ENCODE measurements at places on chromosomes 7 and 10. TPM values are rescaled to one million over a fixed set of nuclear protein-coding genes. Genes with fewer than 3 reads are reported as not detected.

- peak; percentile 1 for DNase-seq
Measured at GRCh38 chr10:127872011-127872761, 20.6 kb downstream of the CLRN3 start.

DNA sequence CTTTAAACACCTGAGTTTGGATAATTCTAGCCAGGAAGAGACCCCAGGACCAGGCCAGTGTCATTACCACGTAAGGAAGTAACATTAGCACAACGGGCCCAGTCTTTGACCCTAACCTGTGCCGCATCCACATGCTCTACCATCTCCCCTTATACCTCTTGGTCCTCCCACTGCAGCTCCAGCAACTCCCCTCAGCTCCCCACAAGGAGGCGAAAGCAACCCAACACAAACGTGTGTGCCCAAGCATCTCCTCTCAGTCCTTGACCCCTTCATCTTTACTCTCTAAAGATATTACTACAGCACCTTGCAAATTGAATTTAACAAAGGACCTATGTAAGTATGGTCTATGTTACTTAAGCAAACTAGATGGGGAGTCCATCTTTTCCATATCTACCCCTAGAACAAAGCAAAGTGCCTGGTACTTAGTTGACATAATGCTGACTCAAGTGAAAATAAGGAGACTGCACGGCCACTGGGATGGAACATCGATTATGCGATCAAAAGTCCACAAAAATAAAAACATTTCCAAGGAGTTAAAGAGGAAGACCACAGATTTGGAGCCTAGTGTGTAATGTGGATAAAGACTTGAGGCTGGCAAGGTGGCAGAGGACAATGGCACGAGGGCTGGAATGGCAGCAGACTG is 147.7 kb downstream of the JAZF1 start:
- DNase-seq: no peak

DNA sequence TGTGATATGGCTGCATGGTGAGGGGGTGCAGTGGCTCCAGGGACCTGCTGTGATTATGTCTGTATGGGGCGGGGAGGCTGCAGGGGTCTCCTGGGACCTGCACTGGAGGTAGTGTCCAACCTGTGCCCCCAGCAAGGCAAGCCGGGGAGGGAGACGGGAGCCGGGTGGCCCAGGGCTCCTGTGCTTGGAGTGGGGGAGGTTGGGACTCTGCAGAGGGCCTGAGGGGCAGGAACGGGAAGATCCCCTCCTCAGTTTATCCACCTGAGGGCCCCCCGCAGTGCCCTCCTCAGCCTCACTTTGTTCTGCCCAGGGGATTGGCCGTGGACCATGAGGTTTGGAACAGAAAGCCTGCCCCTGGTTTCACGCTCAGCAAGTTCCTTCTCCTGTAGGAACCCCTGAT is 22.8 kb upstream of the PWWP2B start:
- DNase-seq: no peak

- DNase-seq: no peak
Measured at GRCh38 chr10:15719899-15720634, at the start of gene ITGA8. Gene ITGA8, minus strand, starts transcription at chr10:15719922. Its CDS starts 151 bp downstream, at chr10:15719771.

- DNase-seq: peak; percentile 35
Measured at GRCh38 chr7:96311967-96312366, 9.9 kb downstream of the SLC25A13 start.

DNA sequence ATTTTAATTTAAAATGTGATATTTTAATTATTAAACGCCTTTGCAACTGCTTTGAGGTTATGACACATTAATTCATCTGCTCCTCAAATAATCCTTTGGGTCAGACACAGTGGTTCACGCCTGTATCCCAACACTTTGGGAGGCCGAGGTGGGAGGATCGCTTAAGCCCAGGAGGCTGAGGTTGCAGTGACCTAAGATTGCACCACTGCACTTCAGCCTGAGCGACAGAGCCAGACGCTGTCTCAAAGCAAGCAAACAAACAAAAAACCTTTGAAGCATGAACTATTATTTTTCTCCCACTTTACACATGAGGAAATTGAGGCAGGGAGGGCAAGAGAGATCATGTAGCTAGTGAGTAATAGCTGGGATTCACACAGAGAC is 1.5 kb upstream of the POLD2 start:
- no peak for DNase-seq

DNA sequence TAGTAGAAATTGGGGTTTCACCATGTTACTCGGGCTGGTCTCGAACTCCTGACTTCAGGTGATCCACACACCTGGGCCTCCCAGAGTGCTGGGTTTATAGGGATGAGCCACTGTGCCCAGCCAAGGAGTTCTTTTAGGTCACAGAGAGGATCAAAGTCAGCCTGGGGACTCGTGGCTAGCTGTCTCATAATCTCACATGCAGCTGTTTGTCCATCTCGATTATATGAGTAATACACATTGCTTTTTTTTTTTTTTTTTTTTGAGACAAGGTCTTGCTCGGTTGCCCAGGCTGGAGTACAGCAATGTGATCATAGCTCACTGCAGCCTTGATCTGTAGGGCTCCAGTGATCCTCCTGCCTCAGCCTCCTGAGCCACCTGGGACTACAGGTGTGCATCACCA is 2.2 kb downstream of the IFT22 start:
- DNase-seq: no peak

DNA sequence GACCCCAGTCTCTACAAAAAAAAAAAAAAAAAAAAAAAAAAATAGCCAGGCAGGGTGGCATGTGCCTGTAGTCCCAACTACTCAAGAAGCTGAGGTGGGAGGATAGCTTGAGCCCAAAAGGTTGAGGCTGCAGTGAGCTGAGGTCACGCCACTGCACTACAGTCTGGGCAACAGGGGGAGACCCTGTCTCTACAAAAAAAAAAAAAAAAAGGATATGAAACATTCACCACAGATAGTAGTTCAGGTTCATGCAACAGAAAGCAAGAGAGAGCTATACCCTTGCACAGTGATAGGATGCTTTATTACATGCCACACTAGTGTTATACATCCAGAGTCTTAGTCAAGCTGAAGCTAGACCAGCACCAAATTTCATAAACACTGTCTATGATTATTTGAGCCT is 148.4 kb upstream of the KAT6B start:
- DNase-seq: no peak

- no peak for DNase-seq
Measured at GRCh38 chr10:67988606-67989005, 86.5 kb downstream of the HERC4 start.

GRCh38 chr7:76201732-76202665 is at the start of gene SRRM3:
Gene SRRM3, plus strand, starts transcription at chr7:76201896. Its CDS starts 33,171 bp downstream, at chr7:76235067.
- DNase-seq: peak; percentile 72

DNA sequence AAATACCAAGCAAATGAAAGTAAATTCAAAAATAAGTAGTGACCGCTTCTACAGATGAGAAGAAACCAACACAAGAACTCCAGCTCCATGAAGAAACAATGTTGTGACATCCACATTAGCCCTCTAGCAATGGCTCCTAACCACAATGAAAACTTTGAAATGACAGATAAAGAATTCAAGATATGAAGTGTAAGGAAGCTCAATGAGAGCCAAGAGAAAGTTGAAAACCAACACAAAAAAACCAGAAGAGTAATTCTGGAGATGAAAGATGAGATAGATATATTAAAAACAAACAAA is 68.2 kb upstream of the DDC start:
- peak; percentile 7 for DNase-seq

GRCh38 chr10:105963334-105963884 is 1201.1 kb downstream of the SORCS1 start:
- DNase-seq: no peak

DNA sequence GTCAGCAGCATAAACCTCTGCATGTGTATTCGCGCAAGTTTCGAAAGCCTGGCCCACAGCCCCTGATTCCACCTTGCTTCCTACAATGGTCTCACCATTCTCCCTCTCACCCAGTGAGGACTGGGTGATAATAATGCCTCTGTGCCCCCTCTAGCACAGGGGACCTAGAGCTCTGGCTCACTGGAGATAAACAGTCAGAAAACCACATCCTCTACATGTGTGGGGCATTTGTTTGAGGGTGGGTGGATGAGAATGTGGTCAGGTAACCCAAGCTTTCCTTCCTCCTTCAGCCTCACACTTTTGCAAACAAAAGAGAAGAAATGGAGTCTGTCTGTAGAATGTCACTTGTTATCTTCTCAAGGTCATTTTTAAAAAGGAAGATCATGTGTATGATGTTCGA is 373.5 kb downstream of the KCNMA1 start:
- DNase-seq: no peak

- peak; percentile 85 for DNase-seq
Measured at GRCh38 chr10:36171953-36172940, 530.2 kb upstream of the FZD8 start.

GRCh38 chr7:28373990-28374389 is 38.3 kb upstream of the CREB5 start:
- DNase-seq: no peak

DNA sequence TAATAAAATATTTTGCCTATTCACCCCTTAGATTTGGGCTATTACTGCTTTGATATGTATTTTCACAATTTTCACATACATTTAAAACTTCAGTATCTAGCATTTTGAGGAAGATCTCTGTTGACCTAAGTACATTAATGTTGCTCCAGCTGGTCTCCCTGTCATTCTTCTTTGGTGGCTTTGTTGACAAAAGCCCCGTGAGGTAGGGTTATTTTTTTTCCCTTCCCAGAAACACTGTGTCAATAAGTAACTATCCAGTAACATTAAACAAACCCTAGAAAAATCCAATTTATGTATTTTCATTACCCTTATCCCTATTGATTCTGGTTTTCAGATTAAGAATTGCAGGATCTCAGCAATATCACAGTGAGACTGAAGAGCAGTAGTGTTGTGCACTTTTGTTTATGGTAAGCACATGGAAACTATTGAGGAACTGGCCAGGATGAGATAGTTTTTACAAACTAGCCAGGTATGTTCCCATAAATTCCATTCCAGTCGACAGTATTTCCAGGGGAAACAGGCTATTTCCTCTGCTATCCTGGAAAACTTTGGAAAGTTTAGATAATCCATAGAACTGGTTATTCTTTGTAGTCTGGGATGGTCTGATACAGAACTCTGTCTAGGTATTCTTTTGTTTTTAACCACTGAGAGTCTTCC is 198.2 kb downstream of the PON1 start:
- DNase-seq: no peak

- peak; percentile 48 for DNase-seq
Measured at GRCh38 chr7:116782177-116782711, 80.1 kb upstream of the CAPZA2 start.

DNA sequence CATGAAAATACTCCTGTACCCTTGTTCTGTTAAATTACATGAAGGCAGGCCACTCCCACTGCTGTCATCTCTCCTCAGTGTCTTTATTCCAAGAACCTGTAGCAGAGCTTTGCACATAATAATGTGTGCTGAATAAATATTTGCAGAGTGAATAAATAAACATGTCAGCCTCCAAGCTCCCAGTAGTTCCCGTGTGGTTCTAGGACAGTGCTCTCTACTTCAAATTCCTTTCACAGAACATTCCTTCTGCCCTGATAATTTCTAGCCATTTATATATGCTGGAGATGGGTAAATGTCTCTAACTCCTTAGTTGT is 20.3 kb upstream of the HYAL4 start:
- DNase-seq: no peak

GRCh38 chr7:152643979-152644559 is 31.9 kb downstream of the XRCC2 start:
- DNase-seq: no peak

DNA sequence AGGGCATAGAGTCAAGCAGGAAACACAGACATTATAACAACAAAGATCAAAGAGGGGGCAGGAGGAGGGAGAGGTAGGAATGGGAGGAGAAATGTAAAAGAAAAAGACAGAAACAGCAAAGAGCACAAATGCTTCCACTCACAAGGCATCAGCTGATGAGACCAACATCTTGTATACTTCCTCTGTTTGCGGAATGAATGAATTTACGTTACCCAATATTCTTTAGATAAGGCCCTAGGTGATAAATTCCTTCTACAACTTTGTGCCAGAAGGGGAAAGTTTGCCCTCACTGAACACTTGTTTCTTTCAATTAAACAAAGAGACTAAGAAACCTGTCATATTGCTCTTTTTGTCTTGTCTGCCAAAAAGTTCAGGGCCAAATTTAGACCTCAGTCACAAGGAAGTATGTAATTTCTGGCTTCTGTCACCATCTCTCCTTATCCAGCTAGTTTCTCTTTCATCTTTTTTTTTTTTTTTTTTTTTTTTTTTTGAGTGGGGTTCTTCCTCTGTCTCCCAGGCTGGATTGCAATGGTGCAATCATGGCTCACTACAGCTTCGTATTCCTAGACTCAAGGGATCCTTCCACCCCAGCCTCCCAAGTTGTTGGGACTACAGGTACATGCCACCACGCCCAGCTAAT is 116.4 kb upstream of the NANOS1 start:
- no peak for DNase-seq

DNA sequence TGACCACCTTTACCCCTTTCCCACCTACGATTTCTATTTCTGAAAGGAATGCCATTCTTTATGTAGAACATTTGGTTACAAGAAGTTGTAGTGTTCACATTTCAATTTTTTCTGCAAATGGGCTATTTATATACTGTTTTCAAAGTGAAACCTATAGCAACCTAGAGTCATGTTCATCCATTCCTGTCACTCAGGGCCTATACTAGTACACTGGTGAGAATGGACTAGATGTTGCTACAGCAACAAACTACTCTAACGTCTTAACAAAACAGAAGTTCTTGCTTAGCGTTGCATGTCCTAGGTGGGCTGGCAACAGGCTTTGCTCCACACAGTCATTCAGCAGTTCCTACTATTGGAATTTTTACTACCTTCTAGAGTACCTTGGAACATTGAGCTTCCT is 16.3 kb downstream of the CASD1 start:
- DNase-seq: no peak

GRCh38 chr7:142898377-142899170 is 13.0 kb upstream of the TRPV6 start:
- DNase-seq: no peak

- no peak for DNase-seq
Measured at GRCh38 chr7:34357068-34357467, 300.9 kb upstream of the NPSR1 start.

DNA sequence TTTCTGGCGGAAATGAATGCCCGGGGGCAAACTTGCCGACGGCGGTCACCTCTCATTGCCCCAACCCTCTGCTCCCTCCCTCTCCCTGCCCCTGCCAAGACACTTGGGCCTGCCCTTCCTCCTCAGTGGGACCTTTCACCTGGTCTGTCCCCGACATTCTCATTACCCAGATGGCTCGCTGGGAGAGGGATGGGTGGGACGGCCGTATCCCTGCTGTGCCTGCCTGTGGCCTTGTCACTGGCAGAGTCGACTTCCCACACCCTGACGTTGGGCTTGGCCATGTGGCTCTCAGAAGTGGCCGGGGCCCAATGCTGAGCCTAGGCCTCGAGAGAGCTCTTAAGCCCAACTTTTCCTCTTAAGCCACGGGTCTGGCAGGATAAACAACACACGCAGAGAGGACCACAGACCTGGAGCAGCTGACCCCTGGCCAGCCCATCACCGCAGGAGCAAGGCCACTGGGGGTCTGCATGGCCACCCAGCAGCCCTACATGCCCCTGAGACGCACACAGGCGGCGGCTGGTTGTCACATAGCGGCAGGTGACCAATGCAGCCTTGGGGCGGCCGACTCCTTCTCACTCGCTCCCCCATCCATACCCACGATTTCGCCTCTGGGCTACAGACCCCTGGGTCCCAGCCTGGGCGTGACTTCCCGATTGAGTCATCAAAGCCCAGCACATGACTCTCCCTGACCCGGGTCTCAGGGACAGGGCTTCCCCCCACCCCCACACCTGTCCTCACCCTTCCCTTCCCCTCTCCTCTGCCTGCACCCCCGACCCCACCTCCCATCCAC is 40.1 kb downstream of the SLC29A4 start:
- DNase-seq: no peak

The HMX3 gene
- total RNA-seq: not detected

The MYO3A gene
- not detected for total RNA-seq

The TDRD1 gene
- total RNA-seq: not detected

The FFAR4 gene
- not detected for total RNA-seq

The ZFAND2A gene
- total RNA-seq: 9.4 TPM

The RTKN2 gene
- total RNA-seq: 0.90 TPM
